ENCODE measurements at places on chromosomes 16 and 17.

DNA sequence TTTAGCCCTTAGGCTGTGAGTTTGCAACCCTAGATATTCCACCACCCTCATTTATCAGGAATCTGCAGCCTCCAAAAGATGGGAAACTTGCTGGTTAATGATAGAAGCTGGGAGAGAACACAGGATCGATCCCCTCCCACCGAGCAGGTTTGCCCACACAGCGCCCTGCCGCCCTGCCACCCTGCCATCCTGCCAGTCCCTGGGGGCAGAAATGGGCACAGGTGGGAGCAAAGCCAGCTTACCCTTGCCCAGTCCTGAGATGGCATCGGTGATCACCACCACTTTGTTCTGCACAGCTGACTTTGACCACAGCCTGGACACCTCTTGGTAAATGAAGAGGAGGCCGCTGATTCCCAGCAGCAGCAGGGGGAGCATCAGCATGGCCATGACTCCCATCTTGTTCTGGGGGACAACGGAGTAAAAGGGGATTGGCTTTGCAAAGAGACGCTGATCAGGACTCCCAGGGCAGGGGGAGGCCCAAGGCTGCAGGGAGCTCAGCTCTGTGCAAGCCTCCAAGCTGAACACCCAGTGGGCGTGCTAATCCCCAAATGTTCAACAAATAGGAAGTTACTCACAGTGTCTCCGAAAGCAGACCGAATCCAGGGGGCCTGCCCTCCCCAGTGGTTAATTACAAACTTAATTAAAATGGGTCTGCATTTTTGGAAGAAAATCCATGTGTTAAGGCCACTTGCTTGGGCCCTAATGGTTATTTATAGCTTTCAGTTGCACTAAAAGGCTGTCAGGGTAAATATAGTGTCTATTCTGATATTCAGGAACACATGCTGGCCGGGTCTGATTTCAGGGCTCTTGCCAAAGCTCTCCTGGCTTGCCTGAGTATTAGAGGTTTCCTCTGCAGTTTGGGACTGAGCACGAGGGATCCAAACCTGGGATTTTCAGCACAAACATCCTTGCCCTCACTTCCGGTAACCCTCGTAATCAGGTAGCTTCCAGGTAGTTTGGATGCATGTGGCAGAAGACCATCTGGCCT lies at the start of gene DHRS7C:
DHRS7C (minus strand) TSS at position 704 of the 988 bp plus-strand sequence; CDS start at position 396, 308 bp downstream.
- DNase-seq = no peak

DNA sequence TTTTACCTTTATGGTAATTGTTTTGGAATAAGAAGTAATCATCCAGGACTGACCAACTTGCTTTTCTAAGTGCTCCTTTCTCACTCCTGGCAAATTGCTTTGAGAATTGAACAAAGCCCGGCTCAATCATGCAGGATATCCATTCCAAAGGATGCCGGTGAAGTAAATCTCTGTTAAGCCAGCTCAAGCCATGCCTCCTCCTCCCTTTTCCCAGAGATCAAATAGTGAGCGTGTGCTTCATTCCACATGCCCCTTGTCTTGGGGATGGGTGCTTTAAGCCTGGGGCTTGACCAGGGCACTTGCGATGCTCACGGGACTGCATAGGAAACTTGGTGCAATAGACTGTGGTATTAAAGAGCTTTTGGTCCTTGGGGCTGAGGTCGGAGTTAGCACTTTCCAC lies 90.7 kb downstream of the UTP18 start:
- no peak for DNase-seq

DNA sequence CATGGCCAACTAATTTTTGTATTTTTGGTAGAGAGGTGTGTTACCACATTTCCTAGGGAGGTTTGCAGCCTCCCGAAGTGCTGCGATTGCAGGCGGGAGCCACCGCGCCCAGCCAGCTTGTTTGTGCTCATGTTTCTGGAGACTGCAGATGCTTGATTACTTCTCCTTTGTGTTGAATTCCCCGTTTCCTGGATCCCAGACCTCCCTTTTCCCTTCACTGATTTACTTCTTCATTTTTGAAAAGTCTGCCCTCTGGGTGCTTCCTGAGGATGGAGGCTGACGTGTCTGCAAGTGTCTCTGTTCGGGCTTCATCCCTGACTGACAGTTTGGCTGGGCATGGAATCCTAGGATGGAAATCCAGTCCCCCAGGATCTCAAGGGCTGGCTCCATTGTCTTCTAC lies 7.0 kb upstream of the TRIM47 start:
- DNase-seq = no peak

DNA sequence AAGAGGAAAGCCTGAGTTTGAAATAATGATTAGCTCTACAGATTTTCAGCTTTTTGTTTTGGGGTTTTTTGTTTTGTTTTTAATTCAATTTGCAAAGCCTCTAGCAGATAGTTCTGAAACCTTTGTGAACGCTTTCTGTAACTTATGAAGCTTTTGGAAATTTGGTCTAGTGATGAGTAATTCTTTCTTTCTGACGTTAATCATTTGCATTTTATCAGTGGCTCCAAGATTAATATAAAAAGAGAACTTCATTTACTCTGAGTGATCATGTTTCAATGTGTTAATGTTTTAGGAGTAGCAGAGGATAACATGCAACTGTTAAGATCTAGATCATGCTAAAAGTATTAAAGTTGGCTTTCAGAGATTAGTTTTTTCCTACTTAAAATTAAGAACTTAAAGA lies 160.3 kb upstream of the TBX2 start:
- DNase-seq = no peak

DNA sequence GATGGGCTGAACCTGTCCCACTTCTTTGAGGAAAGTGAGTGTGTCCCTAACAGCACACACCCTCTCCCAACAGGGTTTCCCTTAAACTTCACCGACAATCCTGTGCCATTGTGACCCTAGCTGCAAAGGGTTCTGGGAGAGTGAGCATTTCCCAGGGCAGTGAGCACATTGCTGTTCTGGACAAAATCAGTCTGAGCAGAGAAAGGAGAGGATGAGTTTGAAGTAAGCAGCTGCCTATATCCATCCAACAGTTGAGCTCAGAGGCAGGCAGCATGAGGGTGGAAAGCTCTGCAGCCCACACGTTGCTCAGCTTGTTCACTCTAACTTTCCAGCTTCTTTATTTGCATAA lies 296.5 kb upstream of the MAF start:
- no peak for DNase-seq

GRCh38 chr16:88120812-88121211 lies 169.6 kb downstream of the BANP start:
- no peak for DNase-seq

DNA sequence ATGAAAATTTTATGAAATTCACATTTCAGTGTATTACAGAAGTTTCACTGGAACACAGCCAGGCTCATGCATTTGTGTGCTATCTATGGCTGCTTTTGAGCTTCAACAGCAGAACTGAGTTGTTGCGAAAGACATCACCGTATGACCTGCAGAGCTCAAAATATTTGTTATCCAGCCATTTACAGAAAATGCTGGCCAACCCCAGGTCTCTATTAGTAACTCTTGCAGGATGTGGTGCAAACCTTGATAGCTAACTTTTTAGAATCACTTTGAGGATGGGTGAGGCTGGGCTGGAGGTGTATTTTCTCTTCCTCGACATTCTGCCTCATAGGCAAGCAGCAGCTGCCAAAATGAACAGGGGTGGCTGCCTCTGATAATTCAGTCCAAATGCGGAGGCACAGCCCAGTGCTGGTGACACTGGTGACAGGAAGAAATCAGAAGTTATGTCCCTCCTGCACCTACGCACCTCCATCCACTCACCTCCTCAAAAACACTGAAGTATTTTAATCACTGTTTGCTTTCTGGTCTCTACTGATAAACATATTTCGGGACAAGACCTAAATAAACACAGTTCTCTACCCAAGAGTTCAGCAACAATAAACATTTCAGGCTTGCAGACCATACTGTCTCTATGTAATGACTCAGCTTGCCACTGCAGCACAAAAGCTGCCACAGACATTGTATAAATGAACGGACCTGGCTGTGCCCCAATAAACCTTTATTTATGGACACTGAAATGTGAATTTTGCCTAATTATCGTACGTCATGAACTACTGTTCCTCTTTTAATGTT lies 28.5 kb downstream of the ARHGAP17 start:
- no peak for DNase-seq

GRCh38 chr16:87706278-87707000 lies 59.3 kb downstream of the KLHDC4 start:
- DNase-seq = no peak

DNA sequence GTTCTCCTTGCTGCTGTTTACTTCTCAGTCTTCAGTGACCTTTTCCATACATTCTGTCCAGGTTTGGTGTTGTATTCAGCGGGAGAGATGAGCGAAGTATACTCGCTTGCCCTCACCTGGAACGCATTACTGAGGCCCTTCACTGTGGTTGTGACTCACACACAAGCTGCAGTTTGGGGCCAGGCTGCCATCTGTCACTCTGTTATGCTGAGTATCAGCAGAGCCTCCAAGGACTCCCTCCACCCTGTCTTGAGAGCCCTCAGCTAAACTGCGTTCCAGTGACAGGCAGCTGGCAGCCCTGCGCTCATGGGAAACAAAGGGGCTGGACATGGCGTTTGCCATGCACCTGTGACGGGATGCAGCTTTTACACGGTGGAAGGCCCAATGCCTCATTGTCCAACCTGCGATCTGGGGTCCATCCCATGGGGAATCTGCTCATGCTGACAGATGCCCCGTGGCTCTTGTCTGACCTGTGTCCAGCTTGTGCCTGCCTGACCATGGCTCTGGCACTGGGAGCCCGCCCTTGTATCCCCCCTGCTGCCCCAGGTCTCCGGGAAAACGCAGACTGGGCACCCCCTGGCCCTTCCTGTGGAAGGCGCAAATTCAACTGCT lies 6.5 kb upstream of the ZNF778 start:
- DNase-seq = no peak

DNA sequence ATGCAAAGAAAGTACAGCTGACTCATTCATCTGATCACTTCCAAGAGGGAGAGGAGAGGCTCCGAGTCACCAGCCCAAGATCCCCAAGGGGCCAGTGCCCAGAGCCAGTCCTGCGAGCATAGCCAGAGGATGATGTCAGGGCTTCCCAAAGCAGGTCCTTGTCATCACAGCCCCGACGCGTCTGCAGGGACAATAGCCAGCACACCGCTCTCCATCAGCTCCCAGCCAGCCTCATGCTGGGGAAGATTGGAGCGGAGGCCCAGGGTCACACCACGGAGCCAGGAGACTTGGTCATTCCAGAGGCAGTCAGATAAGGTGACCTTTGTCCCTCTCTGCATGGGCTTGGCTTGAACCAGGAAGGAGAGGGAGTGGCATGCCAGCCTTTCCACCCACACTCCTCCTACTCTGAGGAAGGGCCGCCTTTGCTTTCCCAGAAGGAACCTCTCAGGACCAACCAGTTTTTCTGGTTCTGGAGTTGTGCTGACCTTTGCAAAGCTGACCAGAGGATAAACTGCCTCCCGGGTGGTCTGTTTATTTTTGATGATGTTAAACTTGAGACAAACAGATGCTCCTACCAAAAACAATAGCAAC lies 58.3 kb upstream of the ARHGAP44 start:
- DNase-seq = no peak

DNA sequence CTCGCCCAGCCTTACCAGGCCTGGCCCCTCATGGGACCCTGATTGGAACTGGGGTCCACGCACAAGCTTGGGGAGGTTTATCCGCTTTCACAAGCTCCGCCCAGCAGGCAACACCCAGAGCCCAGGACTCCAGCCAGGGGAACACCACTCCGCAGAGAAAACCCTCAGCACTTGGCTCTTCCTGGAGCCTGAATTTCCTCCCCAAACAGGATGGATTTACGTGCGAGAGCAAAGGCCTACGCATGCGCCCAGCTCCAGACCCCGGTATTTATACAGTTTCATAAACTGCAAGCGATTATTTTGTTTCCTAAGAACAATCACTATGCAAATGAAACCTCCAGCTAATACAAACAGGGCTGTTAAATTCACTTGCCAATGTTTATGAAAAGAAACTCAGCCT lies 22.8 kb downstream of the ZNF423 start:
- DNase-seq = no peak

GRCh38 chr16:3129137-3130131 lies 5.4 kb upstream of the ZNF213 start:
- no peak for DNase-seq

- DNase-seq = peak; percentile 53
These were observed 51.8 kb upstream of the JPH3 start for GRCh38 chr16:87550495-87550961.

DNA sequence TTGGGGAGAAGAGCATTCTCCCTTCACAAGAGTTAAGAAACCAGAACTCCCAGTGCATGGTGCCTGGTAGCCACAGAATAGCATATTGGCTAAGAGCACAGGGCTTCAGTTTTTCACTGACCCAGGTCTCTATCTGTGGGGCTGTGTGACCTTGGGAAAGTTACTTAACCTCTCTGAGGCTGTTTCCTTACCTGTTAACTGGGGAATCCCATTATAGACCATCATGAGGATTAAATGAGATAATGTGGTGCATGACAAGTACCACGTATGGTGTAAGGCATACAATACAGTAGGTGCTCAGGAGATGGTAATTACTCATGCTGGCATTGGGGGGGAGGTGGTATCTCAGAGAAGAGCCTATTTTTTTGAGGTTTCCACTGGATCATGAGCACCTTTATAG lies 33.6 kb downstream of the BEAN1 start:
- no peak for DNase-seq

DNA sequence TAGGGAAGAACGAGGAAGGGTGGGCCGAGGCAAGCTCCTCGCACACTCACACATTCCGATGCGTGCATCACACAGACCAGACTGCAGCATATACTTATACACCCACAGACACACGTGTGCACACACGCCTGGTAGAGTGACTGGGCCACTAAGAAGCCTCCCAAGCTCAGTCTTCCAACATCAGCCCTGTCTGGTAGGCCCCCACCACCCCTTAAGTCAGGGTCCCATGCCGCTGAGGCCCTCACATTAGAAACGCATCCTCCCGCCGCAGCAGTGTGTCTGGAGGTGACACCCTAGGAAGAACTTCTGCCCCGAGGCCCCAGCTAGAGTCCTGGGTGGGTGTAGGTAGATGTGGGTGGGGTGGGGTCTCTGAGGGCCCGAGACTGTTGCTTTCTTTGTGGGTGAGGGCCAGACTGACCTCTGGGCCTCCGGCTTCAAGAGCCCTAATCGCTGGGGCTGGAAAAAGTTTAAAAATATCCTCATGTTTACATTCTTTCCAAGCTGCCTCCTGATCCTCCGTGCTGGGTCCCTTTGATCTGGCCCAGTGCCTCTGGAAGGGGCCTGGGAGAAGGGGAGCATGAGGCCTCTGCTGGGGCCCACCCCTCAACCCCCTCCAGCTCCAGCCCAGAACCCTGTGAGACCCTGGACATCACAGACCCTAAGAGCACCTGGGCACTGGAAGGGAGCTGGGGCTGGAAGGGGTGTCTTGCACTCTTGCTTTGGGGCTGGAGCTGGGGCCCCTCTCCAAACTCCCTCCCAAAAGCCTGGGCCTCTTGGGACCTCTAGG lies 13.6 kb downstream of the CDH16 start:
- no peak for DNase-seq

DNA sequence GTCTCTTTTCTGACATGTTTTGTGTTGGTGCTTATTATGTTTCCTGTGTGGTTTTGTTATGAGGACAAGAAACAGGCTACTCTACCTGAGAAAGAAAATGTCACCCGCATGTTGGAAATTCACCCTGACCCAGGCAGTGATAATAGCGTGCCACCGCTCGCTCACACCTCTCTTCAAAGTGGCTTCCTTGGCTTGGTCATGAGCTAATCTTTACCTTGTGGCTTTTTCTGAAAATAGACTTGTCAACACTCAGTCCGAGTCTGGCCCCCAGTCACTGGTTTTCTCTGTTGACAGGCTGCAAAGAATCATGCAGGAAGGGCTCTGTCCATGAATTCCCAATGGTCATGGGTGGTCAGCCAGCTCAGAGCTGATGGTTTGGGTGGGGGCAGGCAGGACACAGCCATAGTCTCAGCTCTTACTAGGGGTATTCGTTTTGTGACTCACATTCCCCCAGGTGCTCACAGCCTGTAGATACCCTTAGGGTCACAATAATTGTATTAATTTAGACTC lies 121.3 kb upstream of the CACNG5 start:
- peak; percentile 60 for DNase-seq

All from GM18507 (cell line).